ENCODE measurements at places on chromosomes 11 and 22.

DNA sequence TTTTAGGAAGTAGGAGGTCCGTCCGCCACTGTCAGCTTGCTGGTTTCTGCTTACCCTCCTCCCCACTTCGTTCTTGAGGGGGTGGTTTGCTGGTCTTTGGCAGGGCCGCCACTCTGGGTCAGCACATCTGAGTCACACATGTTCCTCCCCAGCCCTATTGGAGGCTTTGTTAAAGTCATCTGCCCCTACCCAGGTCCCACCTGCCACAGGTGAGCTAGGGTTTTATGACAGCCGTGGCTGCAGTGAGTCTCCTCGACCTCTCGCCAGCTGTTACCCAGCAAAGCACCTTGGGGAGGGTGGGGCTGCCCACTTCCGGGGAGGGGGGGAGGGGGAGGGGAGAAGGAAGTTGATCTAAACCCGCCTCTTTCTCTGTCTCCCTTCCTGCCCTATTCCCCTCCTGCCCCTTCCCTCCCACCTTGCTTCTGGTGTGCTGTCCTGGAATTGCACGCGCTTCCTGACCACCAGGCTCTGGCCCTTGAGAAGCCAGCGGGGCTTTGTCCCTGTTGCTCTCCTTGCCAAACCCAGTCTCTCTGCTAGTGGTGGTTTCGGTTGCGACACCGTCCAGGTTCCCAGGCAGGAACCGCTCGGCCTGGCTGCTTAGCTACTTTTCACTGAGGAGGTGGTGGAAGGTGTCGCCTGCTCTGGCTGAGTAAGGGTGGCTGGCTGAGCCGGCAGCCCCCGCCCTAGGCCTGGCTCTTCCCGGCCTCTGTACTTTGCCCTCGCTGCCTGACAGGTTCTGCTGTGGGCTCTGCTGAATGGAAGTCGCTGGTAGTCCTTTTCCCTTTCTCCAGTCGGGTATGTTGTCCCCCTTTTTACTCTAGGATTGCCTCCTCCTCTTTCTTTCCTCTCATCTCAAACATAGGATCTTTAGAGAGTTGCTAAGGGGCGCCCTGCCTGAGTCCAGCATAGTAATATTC, 28.5 kb downstream of the RCOR2 start:
- DNase-seq = peak; percentile 43

DNA sequence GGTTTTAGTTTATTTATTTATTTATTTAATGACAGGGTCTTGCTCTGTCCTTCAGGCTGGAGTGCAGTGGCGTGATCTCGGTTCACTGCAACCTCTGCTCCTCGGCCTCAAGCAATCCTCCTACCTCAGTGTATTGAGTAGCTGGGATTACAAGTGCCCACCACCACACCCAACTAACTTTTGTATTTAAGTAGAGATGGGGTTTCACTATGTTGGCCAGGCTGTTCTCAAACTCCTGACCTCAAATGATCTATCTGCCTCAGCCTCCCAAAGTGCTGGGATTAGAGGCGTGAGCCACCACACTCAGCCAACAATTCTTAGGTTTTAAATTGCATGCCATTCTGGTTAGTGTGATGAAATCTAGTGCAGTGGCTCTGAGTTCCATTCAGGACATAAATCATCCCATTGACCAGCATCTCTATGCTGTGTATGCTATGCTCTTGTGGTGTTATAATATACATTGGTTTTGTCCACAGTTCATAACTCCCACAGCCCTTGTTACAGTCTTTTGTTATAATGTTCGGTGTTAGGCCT, 28.5 kb downstream of the ZNF280B start:
- DNase-seq = no peak

DNA sequence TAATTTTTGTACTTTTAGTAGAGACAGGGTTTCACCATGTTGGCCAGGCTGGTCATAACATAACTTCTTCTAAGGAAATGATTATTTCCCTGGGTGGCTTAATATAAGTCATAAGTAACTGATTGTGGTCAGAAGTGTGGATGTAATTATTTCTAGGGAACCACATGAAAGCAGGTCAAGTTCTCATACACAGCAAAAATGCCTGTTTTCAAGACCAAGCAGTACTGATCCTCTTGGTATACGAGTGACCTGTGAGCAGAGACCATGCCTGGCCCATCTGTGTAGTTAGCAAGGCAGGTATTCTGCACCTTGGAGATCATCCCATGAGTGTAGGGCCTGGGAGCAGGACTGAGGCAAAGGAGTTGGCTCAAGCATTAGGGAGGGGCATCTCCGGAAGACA, 32.5 kb upstream of the NUCB2 start:
- no peak for DNase-seq

- DNase-seq = no peak
These were observed 1.8 kb downstream of the OR51G1 start for GRCh38 chr11:4922304-4922703.

GRCh38 chr11:117824571-117825537, at the start of gene FXYD2:
TSS of gene FXYD2 (minus strand) at chr11:117824744. CDS start at chr11:117824678, 66 bp downstream.
- no peak for DNase-seq

Data from amygdala (tissue), 56 donors.